GM12865 (cell line): ENCODE measurements at places on chromosomes 7 and 10.
A peak's percentile ranks its signal among the peaks of the same experiment; 100 is the strongest.

DNA sequence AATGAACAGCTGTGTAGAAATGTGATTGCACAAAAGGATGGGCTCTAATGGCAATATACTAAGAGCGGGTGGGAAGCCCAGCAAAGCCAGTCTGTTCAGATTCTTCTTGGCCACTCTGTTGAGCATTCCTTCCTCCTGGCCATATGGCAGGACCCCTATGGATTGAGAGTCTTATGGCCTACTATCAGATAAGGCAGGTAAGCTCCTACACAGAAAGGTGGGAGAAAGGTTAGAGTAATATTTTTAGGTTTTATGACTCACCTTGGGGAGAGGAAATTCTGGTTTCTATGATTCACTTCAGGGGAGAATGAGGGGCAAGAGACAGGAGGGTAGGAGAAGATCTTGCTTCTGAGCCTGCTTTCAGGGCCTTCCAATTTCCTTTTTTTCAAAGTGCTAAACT, 15.1 kb upstream of the AKR1B10 start:
- DNase-seq = no peak

GRCh38 chr7:102289057-102289456, 2.4 kb downstream of the SH2B2 start:
- peak; percentile 73 for DNase-seq

GRCh38 chr10:74460812-74461211, 309.8 kb downstream of the ADK start:
- DNase-seq = no peak

DNA sequence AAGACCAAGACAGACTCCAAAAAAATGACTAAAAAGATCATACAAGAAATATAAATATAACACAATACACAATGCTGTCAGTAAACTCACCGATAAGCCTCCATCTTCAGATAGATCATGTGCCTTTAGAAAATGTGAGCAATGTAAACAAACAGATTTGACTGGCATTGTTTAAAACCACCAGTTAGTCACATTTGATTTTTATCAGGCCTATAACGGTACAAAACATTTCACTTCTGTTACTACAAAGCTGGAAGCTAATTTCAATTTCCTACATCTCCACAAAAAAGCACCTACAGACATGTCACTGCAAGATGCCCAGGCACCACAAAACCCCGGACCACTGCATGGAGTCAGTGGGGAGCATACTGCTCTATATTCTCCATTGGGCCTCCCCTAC, 18.9 kb downstream of the SGMS1 start:
- no peak for DNase-seq

- peak; percentile 13 for DNase-seq
These were observed 21.6 kb upstream of the PDCD4 start for GRCh38 chr10:110850099-110850498.

DNA sequence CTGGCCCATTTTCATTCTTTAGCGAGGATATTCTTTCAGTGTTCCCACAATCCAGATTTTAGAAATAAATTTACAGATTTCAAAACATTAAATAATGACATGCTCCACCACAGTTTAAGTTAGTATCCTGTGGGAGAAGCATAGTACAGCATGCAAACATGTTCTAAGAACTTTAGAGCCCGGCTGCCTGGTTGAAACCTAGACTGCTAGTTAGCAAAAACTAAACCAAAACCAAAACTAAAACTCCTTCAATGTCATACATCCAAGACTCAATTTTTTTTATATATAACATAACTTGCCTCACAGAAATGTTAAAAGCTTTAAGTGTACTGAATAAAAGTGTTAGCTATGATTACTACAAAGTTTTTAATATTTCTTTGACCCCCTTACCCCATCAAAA, 17.0 kb downstream of the TRA2A start:
- DNase-seq = peak; percentile 48

GRCh38 chr10:36198322-36198721, 556.2 kb upstream of the FZD8 start:
- DNase-seq = no peak

- no peak for DNase-seq
These were observed 235.7 kb downstream of the PRPF18 start for GRCh38 chr10:13822490-13822889.

GRCh38 chr7:95901006-95901405, 128.7 kb downstream of the DYNC1I1 start:
- DNase-seq = no peak

DNA sequence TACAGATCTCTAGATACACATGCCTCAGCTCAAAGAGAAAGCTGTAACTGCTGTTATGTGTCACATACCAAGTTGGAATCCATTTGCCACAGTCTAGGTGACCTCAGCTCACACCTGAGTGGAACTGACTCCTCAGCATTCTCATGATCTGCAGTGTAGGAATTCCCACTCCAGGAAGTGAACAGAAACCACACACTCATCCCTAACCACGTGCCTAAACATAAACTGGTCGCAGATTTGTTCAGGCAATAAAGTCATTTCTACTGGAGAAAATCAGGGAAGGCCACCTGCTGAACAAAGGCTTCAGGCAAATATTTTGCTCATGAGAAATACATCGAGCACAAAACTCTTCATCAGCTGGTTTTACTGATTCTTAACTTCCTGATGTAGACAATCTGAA, 23.0 kb upstream of the ZMYND11 start:
- no peak for DNase-seq

DNA sequence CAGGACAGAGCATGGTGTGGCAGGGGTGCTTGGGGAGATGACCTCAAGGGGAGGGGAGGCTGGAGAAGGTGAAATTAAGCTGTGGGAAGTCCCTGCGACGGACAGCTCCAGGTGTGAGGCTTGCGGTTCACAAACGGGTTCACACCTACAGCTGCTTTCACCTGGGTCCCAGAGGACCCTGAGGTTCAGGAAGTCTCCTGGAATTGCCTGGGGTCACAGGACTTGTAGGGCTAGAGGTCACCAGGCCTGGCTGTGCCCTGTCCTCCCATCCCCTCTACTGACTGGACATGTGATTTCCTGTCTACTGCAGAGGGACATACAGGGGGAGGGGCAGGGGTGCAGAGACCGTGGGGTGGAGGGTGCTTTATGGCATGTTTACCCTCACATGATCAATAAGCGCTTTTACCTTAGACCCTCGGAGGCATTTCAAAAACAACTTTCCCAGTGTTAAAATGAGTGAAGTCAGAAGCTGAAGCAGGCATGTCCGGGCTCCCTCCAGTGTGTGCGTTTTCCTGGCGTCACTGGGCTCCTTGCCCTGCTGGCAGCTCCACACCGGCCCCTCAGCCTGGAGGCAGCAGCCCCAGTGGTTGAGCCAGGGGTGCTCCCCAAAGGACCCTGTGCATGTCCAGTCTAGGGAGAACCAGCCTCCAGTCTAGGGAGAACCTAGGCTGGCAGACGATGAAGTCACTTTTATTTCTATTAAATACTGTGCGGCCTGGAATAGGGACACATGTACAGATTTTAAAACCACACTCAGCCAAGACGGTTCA, 66.6 kb upstream of the IGFBP3 start:
- no peak for DNase-seq

- no peak for DNase-seq
These were observed 426.5 kb upstream of the AKR1E2 start for GRCh38 chr10:4399556-4399955.

GRCh38 chr10:114304571-114305421, 65.7 kb downstream of the VWA2 start:
- DNase-seq = peak; percentile 67

- peak; percentile 66 for DNase-seq
These were observed 18.7 kb downstream of the OR9A2 start for GRCh38 chr7:143008007-143008901.

GRCh38 chr10:43156590-43157341, 18.5 kb downstream of the CSGALNACT2 start:
- no peak for DNase-seq

DNA sequence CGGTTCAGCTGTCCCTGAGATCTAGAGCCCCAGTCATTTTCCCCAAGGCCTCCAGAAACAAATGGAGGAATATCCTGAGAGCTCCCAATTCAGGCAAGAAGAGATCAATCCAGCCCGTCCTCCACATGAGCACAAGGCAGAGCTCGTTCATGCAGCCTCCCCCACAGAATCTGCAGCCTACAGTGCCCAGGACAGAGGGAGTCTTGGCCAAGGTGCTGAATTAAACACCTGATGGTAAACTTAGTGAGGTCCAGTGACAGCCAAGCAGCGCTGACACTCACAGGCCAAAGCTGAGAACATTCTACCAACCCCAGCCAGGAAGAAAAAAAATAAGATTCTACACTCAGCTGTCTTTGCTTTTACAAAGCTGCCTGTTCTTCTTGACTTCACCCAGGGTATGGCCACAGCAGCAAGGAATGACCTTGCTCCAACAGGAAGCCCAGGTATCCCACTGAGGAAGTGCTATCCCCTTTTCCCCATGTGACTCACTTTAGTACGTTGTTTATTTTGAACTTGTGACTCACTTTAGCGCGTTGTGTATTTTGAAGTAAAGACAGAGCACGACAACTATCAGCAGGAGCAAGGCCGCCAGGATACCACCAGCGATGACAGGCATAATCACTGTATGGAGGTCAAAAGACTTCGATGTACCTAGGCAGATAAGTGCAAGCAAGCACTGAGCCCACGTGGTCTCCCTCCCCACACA, 4.4 kb upstream of the CUZD1 start:
- no peak for DNase-seq

GRCh38 chr7:155316427-155317113, 18.9 kb downstream of the INSIG1 start:
- peak; percentile 34 for DNase-seq

DNA sequence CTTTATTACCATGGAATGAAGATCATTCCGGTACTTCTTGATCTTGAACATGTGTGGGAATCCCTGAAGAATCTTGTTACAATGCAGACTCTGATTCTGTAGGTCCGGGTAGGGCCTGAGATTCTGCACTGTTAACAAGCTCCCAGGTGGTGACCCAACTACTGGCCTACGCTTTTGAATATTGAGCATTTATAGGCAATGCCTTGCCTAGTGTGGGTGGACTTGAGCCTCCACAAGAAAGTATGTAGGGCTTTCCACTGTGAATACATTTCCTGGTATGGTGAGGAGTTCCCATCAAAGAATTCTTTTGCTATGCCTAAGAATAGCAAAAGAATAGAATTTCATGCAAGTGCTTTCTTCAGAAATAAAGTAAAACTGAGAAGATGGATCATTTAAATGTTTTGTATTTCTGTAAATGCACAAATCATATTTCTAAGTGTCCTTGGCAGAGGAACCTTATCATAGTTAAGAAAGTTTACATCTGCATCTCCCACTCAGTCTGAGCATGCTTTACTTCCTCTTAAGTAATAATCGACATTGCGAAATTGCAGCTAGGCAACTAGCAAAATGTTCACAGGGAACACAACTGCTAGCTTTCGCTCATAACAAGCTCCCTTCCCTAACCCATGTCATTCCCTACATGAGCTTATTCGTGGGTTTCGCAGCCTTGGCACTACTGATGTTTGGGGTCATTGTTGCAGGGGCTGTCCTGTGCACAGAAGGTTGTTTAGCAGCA, 71.4 kb downstream of the AHR start:
- no peak for DNase-seq

DNA sequence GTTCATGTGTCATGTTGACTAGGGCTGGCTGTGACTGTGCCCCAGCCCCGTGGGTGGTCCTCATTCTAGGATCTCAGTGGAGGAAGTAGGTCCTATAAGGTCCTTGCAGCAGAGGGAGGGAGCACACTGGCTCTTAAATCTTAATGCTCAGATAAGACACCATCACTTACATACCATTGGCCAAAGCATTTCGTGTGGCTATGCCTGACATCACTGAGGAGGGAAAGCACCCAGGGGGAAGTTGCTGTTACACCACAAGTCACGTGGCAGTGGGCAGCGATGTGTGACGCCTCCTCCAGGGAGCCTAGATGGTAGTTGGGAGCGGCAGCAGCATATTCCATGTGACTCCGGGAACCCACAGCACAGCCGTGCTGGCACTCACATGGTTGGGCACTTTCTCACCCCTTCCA, 224.7 kb upstream of the SH2B2 start:
- DNase-seq = peak; percentile 88

DNA sequence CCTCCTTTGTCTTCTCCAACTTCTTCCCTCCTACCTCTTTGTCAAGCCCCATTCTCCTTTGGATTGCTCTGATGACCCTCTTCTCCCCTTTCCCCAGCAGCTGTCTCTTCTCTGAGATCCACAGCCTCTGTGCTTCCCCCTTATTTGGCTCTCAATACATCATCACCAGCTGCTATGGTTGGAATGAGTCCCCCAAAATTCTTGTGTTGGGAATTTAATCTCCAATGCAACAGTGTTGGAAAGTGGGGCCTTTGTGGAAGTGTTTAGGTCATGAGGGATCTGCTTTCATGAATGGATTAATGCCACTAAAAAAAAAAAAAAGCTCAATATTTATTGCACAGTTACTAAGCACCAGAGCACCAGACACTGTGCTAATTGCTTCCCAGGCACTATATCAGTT, 39.2 kb upstream of the FRMD4A start:
- no peak for DNase-seq

DNA sequence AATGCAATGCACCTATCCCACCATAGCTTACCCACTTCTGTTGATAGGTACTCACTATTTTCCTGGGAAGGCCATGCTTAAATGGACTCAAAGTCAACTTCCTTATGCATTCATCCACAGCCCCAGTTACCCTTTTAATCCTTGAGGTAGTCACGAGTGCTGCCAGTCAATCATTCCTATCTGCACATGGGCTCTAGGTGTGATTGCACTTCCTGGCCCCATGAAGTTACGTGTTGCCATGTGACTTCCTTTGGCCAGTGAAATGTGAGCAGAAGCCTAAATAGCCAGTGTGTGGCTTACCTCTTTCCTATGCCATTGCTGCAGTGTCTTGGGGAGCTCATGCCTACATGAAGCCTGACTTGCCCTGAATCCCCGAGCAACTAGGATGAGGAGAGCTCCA, 23.5 kb upstream of the EIF5AL1 start:
- DNase-seq = peak; percentile 21
